ENCODE measurements at places on chromosomes 12 and 14. TPM values are rescaled to one million over a fixed set of nuclear protein-coding genes. Genes with fewer than 3 reads are reported as not detected.

- no peak for DNase-seq
Measured at GRCh38 chr12:63457428-63457827, 210.9 kb downstream of the DPY19L2 start.

DNA sequence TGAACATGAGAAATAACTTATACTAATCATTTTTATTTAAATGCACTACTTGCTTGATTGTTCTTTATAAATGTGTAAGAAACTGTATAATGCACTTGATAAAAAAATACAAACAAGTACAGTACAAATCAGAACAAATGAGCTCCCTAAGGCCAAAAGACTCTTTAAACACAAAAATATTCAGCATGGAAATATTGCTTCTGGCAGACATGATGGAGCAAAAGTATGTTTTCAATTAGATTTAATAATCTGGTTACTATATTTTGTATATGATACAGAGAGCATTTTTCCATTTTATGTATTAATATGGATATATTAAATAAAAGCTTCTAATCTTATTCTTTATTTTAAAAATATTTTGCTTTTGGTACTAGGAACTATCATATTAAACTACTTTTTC is 800.2 kb upstream of the LRFN5 start:
- DNase-seq = no peak

GRCh38 chr14:61064210-61064609 is 83.2 kb downstream of the SLC38A6 start:
- DNase-seq = no peak

GRCh38 chr12:1935242-1935641 is 16.8 kb upstream of the CACNA2D4 start:
- no peak for DNase-seq

DNA sequence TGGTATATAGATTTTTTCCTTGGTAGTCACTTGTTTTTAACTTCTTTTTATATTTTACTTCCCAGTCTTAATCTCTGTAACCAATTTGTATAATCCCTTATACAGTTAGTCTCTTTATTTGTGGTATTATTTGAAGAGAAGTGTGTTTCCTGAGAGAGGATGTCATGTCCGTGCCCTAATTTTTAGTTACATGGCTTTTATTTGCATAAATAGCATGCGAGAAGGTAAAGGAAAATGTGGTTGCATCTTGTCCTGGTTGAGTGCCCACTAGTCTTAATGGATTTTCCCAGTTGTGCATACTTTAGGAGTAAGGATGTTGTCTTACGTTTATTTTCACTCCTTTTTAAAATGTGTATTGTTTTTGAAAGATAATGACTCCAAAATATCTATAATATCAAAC is 27.5 kb downstream of the RAP1B start:
- no peak for DNase-seq

- no peak for DNase-seq
Measured at GRCh38 chr12:1505576-1505975, 88.8 kb downstream of the FBXL14 start.

DNA sequence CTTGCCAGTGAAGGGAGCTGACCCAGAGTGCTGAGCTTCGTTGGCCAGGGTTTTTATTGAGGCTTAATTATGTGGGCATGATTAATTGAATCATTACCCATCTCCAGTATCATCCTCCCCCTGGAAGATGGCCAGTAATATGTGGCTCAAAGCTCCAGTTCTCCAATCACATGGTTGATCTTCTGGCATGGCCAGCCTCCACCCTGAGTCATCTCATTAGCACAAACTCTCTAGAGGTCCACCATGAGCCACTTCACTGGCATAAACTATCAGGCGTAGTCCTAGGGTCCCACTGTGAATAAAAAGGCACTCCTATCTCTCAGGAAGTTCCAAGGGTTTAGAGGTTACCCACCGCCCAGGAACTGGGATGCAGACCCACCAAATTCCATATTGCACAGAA is 135.0 kb downstream of the ANO6 start:
- no peak for DNase-seq

DNA sequence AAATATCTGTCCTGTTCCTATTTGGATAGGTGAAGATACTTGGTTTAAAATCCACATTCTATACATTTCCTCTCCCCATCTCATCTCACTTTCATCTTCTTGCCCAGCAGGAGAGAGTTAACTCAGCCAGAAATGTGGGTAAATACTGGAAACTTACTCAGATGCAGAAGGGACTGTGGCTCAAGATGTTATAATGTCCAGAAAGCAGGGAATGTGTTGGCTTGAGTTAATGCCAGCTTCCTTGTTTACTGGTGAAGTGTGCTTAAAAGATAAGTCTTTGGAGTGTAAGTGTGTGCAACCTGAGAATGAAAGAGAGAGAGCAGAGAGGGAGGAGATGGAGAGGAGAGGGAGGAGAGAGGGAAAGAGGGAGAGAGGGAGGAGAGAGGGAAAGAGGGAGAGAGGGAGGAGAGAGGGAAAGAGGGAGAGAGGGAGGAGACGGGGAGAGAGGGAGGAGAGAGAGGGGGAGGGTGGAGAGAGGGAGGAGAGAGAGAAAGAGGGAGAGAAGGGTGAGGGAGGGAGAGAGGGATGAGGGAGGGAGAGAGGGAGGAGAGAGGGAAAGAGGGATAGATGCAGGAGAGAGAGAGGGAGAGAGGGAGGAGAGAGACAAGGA is 22.0 kb upstream of the SNRPF start:
- DNase-seq = no peak

Gene FOS
- 18.1 TPM for total RNA-seq

GRCh38 chr12:24562771-24563431 is 386.0 kb downstream of the BCAT1 start:
- DNase-seq = no peak

DNA sequence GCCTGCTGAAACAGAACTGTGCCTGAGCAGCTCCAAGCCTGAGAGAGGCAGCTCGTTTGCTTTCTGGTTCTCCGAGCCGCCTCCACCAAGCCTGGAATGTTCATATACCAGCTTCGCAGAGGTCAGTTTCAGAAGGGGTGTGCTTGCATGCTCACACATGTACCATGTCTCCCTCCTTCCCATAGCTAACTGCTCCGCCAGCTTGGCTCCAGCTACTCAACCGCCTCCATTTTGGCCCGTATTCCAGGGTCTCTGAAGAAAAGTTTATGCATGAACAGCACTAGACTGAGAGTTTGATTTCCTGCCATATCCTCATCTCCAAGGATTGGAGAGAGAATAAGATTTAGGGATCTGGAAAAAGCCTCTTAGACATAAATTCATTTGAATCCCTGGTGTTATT is 103.7 kb downstream of the SMOC1 start:
- no peak for DNase-seq

Gene TMBIM6
- 509 TPM for total RNA-seq

Gene SLCO1B3
- total RNA-seq = not detected

GRCh38 chr12:77124767-77125166 is 59.4 kb upstream of the E2F7 start:
- no peak for DNase-seq

Gene FOXG1
- total RNA-seq = not detected

DNA sequence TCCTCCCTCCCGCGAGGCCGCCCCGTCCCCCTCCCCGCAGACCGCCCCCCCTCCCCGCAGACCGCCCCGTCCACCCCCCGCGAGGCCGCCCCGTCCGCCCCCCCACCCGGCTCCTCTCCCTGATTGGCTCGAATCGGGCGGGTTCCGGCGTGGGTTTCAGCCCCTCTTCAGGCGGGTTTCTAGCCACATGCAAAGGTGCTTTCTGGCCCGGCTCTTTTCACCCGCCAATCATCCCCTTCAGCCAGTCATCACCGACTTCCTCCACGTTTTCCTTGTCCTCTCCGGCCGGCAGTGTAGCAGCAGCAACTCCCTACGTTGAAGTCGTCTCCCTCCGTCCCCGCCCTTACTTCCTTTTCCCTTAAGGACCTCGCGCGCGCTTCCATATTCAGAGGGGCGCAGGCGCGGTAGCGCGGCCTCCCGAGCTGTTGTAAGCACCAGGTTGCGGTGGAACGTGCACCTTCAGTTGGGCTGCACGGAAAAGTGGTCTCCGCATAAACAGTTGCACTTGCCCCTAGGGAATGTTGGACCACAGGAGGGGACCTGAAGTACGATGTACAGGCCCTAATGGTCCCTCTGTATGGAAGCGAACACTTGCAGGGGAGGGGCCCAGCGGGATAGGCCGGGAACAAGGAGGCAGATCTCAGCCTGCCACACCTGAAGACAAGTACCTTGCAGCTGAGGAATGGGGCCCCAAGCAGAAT is 44.6 kb upstream of the ESR2 start:
- DNase-seq = peak; percentile 79

GRCh38 chr12:82800185-82800584 is 113.5 kb downstream of the TMTC2 start:
- DNase-seq = no peak

Gene TOMM20L
- not detected for total RNA-seq

Gene B4GALNT1
- 4.6 TPM for total RNA-seq

DNA sequence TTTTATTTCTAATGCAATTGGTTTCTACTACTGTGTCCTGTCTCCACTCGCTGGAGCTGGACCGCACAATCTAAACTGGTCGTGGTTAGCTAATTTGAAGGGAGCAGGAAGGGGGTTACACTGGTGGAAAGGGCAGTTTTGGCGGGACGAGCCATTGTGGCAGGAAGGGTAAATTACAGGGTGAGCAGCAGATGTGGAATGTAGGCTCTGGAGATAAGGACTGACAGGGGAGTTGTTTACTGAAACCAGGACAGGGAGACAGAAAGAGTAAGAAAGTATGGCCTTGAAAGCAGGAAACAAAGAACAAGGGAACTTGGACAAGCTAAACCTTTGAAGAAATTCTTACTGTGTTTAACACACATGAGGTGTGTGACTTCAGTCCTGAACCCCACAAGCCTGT is 147.8 kb downstream of the ATXN7L3B start:
- no peak for DNase-seq

Gene OR4K17
- not detected for total RNA-seq

DNA sequence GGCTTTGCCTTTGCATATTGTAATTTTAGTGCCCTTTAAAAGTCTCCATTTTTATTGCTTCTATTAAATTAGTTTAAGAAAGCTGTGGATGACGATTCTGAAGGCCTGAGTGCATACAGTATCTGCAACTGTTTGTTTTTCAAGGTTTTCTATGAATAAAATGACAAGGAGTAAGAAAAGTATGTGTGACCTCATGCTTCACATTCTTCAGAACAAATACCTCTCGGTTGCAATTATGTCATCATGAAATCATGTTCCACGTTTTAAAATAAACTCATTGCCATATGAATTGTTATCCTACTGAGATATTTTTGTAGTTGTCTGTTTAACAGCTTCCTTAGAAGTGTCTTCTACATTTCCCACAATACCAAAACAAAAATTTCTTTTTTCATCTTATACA is 374.6 kb downstream of the MDGA2 start:
- DNase-seq = no peak

Gene SDR9C7
- total RNA-seq = not detected

DNA sequence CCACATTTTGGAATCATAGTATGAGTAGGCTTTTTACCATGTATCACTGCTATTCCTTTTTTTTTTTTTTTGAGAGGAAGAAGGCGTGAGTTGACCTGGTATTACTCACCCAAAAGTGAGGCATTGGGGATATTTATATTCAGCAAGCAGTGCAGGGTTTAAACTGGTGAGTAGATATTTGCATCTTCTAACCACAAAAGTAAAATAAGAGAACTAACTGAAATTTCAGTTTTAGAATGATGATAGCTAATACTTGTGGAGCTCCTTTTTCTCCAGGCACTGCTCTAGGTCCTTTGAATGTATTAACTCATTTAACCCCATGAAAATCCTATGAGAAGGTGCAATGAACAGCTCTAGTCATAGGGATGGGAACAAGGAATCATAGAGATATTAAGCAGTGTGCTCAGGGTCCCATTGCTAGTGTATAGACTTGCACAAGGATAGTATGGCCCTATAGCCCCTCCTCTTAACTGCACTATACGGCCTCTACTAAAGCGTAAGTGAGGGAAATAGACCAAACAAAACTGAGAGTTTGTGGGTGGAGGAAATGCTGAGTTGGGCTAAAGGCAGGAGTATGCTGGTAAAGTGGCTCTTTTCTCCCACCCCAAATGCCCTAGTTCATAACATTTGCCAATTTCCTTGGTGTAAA is 104.3 kb upstream of the MAX start:
- no peak for DNase-seq

Gene NUDT14
- 7.0 TPM for total RNA-seq

Gene ART4
- total RNA-seq = not detected

- DNase-seq = no peak
Measured at GRCh38 chr12:128337431-128338170, 70.6 kb downstream of the TMEM132C start.

DNA sequence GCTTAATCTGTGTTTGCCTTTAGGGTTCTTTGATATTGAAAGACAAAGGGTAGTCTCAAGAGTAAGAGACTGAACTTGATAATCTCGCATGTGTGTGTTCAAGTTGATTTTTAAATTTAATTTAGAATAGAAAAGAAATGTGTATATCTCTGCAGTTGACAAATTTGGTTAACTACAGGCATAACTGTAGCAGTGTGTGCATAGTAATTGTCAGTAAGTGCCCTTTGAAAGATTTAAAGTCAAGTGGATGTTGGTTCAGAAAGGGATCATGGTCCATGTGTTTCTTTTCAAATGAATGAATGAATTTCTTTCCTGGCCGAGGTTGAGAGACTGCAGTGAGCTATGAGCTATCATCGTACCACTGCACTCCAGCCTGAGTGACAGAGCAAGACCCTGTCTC is 49.9 kb upstream of the DYRK2 start:
- DNase-seq = no peak

DNA sequence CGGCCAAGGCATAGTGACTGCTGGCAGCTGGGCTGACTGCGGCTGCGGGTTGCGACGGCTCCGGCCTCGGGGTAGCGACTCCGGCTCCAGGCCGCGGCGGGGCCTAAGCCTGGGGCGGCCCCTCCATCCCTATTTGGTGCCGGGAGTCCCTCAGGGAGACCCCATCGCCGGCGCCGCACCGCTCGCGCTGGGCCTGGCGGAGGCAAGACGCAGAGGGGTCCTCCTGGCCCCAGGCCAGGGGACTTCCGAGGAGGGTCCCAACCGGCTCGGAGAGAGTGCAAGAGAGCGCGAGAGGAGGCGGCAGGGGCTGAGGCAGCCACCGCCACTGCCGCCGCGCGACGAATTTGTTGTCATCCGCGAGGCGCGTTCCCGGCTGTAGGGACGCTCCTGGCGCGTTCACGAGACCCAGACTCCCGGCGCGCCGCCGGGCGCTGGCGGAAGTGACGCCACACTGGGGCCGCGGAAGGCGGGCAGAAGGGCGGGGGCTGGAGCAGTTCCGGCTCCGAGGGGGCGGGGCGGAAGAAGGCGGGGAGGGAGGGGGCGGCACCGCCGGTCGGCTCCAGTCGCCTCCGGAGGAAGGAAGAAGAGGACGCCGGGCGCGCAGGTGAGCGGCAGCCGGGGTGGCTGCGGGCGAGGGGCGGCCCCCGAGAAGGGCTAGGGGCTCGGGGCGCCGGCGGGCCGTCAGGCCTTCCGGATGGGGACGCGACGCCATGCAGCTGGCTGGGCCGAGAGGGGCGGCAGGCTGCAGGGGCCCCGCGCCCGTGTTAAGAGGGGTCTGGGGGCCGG is at the start of the genes ATG2B and GSKIP:
Gene ATG2B (minus strand): TSS at position 377 of the 786 bp plus-strand sequence. CDS start 365 bp downstream, at position 12.
Gene GSKIP (plus strand): TSS at position 562 of the 786 bp plus-strand sequence. CDS start 18,722 bp downstream, outside the sequence.
- peak; percentile 97 for DNase-seq

Gene SERPINA6
- total RNA-seq = not detected

GRCh38 chr12:122080149-122081082 is 1.9 kb downstream of the MLXIP start:
- no peak for DNase-seq

GRCh38 chr12:112937741-112938719 is at the start of gene OAS3:
TSS of gene OAS3 (plus strand) at chr12:112938474. CDS start at chr12:112938531, 57 bp downstream.
- peak; percentile 65 for DNase-seq

GRCh38 chr14:56650048-56650447 is 70.5 kb downstream of the TMEM260 start:
- DNase-seq = no peak

Data from activated T-cell treated with anti-CD3 and anti-CD28 coated beads, Interleukin-2, amount 50 U/mL, for 4 hours (primary cell).